ENCODE measurements at places on chromosomes 2 and 18. TPM values are rescaled to one million over a fixed set of nuclear protein-coding genes. Genes with fewer than 3 reads are reported as not detected.

DNA sequence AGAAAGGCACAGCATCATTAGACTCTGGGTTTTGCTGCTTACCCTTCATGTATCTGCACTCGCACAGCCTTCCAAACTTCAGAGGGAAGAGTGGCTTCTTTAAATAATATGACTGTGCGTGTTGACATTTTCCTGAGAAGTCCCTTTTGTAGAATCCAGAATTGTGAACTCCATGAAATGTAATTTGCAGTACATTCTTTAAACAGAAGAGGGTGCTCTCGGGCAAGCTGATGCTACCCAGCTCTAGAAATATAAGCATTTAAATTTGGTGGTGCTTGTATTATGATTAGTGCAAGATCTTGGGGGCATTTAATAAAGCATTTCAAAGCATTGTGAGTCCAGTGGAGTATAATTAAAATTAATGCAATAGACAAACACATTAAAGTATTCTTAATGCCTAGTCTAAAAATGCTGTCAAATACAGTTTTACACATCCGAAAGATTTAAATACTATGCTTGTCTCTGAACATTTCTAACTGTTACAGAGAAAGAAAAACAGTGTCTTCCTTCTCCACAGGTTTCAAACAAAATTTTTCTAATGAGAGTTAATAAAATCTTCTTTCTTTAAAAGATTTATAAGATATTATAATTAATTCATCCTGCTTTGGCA, 17.3 kb upstream of the GTF2A1L start:
- no peak for DNase-seq

RTP5 gene
- total RNA-seq = not detected

HOXD8 gene
- total RNA-seq = 16.8 TPM

- no peak for DNase-seq
Measured at GRCh38 chr2:240257940-240258580, 117.6 kb upstream of the OTOS start.

DNA sequence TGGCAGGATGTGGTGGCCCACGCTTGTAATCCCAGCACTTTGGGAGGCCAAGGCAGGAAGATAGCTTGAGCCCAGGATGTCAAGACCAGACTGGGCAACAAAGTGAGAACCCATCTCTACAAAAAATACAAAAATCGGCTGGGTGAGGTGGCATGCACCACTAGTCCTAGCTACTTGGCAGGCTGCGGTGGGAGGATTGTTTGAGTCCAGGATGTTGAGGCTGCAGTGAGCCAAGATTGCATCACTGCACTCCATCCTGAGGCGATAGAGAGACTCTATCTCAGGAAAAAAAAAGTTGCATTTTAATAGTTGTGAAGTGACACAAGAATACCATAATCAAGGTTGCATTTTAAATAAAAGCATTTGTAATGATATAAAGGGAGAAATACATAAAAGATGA, 124.1 kb upstream of the SLC38A11 start:
- DNase-seq = no peak

GRCh38 chr2:68659081-68659480, 15.7 kb downstream of the PROKR1 start:
- no peak for DNase-seq

PIEZO2 gene
- total RNA-seq = 5.5 TPM

DNA sequence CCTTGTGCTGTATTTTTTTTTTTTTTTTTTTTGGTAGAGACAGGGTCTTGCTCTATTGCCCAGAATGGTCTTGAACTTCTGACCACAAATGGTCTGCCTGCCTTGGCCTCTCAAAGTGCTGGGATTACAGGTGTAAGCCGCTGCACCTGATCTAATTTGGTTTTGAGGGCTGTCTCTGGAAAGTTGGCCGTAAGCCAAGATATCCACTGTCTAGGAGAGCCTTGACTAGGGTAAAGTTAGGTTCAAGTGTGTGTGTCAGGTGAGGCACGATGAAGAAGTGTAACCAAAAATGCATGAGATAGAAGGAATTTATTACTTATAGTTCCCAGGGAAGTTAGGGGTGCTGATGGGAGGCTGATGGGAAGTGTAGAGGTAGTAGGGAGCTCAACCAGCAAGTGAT, 46.7 kb downstream of the INO80C start:
- DNase-seq = no peak

DNA sequence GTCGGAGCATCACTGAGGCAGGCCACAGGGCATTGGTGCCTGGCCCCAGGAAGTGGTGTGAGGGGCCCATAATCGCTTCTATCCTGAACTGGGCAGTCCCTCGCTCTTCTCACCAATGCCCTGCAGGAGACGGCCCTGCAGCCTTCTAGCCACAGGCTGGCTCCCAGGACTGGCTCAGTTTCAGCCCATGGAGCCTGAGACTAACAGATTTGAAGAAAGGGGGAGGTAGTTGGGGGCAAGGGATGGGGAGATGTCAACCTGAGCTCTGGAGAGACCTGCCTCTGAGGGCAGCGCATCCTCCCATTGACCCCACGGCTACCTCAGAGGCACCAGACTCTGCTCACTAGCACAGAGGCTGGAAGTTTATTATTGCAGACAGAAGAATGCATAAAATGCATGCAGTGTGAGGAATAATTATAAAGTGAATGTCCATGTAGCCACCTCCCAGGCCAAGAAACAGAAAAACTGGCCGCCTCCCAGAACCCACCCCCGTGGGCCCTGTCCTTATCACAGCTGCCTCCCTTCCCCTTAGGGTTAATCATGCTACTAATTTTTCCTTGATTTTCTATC, 1.4 kb downstream of the TOGARAM2 start:
- DNase-seq = no peak

- no peak for DNase-seq
Measured at GRCh38 chr18:47970664-47971531, 40.4 kb upstream of the SMAD2 start.

DNA sequence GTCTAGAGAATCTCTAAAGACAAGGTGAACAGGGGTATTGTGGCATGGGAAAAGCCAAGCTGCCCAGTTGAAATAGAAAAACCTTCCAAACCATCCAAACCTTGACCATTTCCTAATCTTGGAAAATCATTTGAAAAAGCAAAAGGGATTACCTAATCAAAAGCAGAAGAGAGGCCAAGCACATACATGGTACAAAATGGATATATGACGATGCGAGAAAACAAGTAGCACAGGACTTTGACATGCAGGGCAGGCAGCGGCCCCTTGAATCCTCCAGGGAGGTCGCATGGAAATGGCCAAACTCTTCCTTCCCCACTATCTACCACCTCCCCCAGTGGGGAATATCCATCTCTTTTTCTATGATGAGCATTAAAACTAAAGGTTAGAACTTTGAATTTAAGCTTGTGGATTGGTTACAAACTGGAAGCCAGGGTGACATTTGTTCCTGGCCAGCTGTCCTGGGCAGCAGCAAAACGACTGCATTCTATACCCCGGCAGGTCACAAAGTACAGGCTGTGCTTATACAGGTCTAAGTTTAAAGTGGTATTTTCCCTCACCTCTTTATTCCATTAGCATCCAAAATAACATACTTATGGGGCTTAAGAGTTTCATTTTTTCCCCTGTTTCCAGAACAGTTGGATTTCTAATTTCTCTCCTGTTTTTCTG, 24.7 kb downstream of the MYOM1 start:
- no peak for DNase-seq

SLC8A1 gene
- 20.1 TPM for total RNA-seq

GRCh38 chr2:207073801-207074678, 91.7 kb downstream of the KLF7 start:
- DNase-seq = no peak

DNA sequence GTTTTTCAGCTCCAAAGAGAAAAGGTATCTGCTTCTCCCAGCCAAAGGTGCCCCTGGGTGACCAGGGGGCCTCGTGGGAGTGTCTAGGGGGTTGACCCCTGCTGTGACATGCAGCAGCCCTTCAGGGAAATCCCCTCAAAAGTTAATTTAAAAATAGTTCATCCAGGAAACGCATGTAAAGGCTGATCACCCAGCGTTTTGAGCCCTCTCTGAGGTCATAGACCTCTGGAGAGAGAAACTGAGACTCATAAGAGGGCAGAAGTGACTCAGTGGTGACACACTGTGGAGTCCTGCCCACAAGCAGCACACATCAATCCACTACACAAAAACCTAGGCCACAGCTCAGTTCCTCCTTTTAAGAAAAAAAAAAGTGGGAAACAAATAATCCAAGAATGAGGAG, 11.9 kb downstream of the GAL3ST2 start:
- no peak for DNase-seq

RAB17 gene
- total RNA-seq = 0.28 TPM

DNA sequence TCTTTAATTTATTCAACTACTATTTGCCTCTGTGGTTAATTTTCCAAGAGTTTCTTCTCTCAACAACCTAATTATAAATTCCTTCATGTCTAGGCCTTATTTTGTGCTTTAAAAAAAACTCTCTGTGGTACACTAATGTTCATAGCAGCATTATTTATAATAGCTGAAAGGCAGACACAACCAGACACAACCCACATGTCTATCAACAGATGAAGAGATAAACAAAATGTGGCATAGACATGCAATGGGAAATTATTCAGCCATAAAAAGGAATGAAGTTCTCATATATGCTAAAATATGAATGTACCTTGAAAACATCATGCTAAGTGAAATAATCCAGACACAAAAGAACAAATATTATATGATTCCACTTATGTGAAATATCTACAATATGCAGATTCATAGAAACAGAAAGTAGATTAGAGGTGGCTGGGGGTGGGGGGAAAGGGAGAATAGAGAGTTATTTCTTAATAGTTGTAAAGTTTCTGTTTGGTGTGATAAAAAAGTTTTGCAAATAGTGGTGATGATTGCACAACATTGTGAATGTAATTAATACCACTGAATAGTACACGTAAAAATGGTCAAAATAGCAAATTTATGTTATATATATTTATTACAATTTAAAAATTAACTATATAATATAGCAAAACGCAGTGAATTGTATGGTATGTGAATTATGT, 28.1 kb upstream of the RASGRP3 start:
- DNase-seq = no peak

QPCT gene
- 7.1 TPM for total RNA-seq

CFAP65 gene
- not detected for total RNA-seq

MLPH gene
- total RNA-seq = not detected

SKA1 gene
- 71.5 TPM for total RNA-seq

CLIP4 gene
- 34.2 TPM for total RNA-seq

GRCh38 chr2:214747992-214748391, 61.5 kb downstream of the BARD1 start:
- no peak for DNase-seq

RBKS gene
- total RNA-seq = not detected

- no peak for DNase-seq
Measured at GRCh38 chr2:149861034-149861433, 273.5 kb upstream of the MMADHC start.

DNA sequence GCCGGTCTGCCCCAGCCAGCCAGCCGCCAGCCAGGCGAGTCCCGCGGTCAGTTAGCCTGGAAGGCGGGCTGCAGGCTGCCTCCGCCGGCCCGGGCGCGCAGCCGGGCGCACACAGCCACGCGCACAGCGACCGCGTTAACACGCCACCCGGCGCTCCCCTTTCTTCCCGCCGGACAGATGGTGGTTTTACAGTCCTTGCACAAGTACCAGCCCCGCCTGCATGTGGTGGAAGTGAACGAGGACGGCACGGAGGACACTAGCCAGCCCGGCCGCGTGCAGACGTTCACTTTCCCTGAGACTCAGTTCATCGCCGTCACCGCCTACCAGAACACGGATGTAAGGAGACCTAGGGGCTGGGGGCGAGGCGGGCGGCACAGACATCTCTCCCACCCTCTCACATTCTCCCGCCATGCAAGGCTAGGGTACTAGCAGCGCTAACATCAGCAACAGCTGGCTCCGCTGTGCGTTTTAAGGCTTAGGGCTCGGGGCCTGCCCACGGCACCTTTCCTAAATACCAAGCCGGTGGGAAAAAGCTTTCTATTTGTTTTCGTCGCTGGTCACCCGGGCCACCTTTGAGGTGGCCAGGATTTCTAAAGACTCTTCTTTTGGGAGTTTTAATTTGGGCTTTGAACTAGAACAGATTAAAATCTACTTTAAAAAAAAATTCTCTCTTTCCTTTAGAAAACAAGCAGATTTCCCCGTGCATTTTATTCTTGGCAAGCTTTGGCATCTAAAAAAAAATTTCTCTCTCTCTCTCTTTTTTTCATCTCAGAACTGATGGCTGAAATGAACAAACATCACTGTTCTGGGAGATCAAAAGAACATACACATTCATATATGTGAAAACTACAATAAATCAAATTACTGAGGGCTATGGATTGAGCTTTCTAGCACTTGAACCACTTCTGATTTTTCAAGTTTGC, 2.9 kb downstream of the TBR1 start:
- DNase-seq = no peak

TNFAIP6 gene
- total RNA-seq = 1.5 TPM

DNA sequence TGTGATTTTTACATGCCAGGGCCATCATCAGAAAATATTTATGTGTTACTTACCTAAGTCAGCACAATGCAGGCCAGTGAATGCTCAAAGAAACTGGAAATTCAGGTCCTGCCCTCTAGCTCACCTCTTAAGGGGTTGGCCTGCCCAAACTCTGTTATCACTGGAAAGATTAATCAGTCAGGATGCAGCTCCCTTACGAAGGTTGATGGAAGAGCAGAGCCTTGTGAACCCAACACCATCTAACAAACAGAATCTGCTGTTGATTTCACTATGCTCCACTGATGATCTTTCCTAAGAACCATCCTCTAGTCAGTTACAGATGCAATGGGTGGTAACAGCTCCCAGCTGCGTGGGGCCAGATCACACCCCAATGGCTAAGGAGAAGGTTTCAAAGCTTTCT, 38.2 kb downstream of the SOX11 start:
- no peak for DNase-seq

ANKRD30B gene
- not detected for total RNA-seq

GRCh38 chr18:62102221-62102620, 84.6 kb downstream of the PIGN start:
- no peak for DNase-seq

DNA sequence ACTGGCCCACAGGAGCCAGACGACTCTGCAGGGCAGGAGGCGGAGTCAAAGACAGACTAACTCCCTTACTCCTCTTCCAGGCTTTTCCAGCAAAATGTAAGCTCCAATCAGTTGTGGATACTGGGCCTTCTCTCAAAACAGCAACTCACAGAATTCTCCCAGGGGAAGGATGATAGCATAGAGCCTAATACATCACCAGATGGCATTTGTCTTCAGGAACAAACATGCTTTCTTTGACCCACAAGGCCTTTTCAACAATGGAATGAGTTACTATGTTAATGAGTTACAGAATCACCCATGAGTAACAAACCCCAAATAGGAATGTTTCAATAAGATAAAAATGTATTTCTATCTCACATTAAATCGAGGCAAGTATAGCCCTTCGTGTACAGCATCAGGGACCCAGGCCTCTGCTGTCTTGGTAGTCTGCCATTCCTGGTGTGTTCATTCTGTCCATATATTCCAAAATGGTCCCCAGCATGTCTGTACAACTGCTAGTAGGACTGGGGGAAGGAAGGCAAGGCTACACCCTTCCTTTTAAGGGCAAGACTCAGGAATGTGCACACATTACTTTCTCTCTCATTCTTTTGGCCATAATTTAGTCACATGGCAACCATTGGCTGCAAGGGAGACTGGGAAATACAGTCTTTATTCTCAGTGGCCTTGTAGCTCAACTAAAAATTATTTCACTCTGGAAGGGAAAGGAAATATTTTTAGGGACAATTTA, 76.4 kb downstream of the BOD1L2 start:
- DNase-seq = no peak

GRCh38 chr2:38121481-38121880, 45.5 kb upstream of the CYP1B1 start:
- DNase-seq = no peak

Data from SJSA1 (cell line).